ENCODE measurements at places on chromosomes 11 and 22. TPM values are rescaled to one million over a fixed set of nuclear protein-coding genes. Genes with fewer than 3 reads are reported as not detected.

SLC22A25 gene
- not detected for polyA plus RNA-seq

DNA sequence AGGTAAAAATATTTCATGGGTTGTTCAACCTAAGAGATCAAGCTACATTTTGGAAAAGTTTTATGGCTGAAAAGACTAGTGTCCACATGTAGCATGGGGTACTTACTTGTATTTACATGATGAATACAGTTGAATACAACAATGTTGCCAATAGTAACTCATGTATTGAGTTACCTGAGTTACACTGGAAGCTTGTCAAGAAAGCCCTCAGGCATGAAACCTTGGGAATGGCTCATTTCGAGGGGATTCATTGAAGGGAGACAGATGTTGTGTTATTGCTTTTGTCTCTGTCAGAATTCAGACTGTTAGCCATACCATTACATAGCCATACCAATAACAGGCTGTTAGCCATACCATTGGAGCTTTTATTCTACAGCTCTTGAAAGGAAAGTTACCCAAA, 9.2 kb downstream of the OR51F2 start:
- no peak for DNase-seq

- DNase-seq, result no peak
Measured at GRCh38 chr11:87660926-87661660, 514.1 kb downstream of the RAB38 start.

GRCh38 chr11:33869481-33870422, 22.1 kb downstream of the LMO2 start:
- DNase-seq, result no peak

Data from right renal cortex interstitium (tissue), 3 donors.